Inflammatory macrophage treated with lipopolysaccharide for 4 hours (primary cell): ENCODE measurements at places on chromosomes 5 and 9.

DNA sequence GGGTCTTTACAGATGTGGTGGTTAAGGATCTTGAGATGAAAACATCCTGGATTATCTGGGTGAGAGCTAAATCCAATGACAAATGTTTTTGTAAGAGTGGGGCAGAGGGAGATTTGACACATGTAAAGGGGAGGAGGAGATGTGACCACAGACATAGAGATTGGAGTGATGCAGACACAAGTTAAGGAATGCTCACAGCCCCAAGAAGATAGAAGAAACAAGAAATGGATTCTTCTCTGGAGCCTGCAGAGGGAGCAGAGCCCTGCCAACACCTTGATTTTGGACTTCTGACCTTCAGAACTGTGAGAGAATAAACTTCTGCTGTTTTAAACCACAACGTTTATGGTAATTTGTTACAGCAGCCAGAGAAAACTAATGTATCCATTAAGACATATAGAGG, 21.7 kb downstream of the ITGA2 start:
- no peak for DNase-seq

GRCh38 chr5:23158179-23158578, 305.0 kb upstream of the CDH12 start:
- no peak for DNase-seq

GRCh38 chr9:4865681-4866080, 72.9 kb downstream of the RCL1 start:
- no peak for DNase-seq

GRCh38 chr5:138963763-138964371, 88.7 kb upstream of the LRRTM2 start:
- no peak for DNase-seq

- no peak for DNase-seq
Measured at GRCh38 chr9:128169925-128170324, 9.9 kb downstream of the BBLN start.

- DNase-seq = no peak
Measured at GRCh38 chr9:33923998-33924701, 107.2 kb downstream of the UBE2R2 start.

- peak; percentile 61 for DNase-seq
Measured at GRCh38 chr9:21974722-21975409, 19.3 kb downstream of the CDKN2A start.

DNA sequence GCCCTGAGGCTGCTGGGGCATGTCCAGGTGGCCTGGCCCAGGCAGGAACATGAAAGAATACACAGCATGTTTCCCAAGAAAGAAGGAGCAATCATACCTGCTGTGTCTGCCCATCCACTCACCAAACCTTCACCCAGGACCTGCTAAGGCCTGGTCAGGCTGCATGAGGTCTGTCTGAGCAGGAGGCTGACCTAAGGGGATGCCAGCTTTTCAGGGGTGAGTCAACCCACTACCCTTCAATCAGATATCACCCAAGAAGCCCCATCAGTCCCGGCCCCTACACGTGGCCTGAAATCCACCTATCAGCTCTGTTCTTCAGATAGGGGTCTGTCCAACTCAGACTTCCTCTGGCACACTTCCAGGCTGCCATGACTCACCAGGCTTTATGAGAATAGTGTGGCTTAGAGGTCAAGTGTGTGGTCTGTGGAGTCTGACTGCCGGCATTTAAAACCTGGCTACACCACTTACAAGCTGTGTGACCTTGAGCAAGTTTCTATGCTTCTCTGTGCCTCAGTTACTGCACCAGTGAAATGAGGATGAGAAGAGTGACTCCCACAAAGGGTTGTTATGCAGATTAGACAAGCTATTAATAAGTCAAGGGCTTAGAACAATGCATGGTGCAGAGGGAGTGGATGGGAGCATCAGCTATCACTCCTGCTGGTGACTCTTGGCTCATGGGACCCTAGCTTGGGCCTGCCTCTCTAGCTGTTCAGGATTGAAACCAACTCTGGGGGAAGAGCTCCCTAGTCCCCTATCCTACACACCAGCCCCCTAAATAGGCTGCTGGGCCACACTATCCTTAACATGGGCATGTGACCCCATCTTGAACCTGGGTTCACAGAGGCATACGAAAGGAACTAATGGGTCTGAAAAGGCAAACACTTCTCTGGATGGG, 130.3 kb downstream of the PAX5 start:
- no peak for DNase-seq

- DNase-seq = no peak
Measured at GRCh38 chr9:97188545-97188944, 118.9 kb upstream of the CCDC180 start.
